ENCODE measurements at places on chromosomes 4 and X. TPM values are rescaled to one million over a fixed set of nuclear protein-coding genes. Genes with fewer than 3 reads are reported as not detected.

CCDC158 gene
- 0.69 TPM for total RNA-seq

RADX gene
- 2.8 TPM for total RNA-seq

ZNF141 gene
- 34.9 TPM for total RNA-seq

GRCh38 chr4:26509681-26510333 lies 19.5 kb upstream of the CCKAR start:
- DNase-seq = no peak

- DNase-seq = no peak
Observed at GRCh38 chr4:3677748-3678070, 88.5 kb upstream of the ADRA2C start.

DNA sequence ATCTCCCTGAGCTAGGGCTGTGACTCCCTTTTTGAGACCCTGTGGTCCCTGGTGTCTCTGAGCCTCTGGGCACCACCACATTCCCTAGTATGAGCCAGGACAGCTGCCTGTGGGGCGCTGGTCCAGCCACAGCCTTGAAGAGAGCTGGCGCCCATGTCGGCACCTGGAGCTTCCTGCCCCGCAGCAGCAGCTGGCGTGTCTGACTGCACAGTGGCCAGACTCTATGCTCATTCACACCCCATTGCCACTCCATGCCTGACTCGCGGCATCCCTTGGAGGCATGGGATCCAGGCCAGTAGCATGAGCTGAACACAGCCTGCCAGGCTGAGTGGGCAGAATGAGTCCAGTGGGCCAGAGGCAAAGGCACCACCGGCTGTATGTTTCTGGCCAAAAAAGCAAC lies 8.3 kb upstream of the SPP1 start:
- DNase-seq = no peak

GRCh38 chrX:11535156-11535919 lies 130.4 kb downstream of the ARHGAP6 start:
- DNase-seq = no peak

DNA sequence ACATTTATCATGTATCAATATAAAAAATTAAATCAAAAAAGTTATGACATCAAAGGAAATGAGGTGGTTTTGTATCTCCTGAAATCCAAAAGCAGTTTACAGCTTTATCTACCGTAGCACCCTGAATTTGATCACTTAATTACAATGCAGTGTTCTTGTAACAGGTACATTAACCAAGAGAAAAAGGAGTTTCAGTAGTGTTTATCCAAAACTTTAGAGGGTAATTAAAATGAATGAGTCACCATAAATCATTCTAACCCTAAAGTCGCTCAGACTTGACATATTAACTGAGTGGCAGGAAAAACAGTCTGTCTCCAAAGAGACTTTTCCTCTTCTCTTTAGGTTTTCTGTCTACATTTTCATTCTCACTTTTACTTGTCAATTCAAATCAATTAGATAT lies 907.6 kb upstream of the EPHA5 start:
- DNase-seq = no peak

GRCh38 chrX:11215191-11215921 lies 77.9 kb upstream of the AMELX start:
- no peak for DNase-seq

- DNase-seq = no peak
Observed at GRCh38 chr4:152919826-152920225, 16.3 kb upstream of the FHDC1 start.

DNA sequence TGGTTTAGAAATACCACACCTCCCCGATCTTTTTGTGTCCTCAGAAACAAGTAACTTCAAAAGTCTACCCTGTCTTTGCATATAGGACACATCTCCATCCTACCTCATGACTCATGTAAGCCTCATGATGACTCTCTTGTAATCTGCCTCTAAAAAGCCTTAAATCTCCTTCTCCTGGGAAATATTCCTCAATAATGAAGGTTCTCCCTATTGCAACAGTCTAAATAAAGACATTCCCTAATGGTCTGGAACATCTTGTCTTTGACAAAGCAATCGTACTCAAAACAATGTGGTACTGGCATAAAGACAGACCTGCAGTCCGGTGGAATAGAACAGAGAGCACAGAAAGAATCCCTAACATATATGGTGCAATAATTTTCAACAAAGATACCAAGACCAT lies 257.7 kb downstream of the OPHN1 start:
- no peak for DNase-seq
